Effector CD4-positive, alpha-beta T cell (primary cell): ENCODE measurements at places on chromosomes 3 and 15.

DNA sequence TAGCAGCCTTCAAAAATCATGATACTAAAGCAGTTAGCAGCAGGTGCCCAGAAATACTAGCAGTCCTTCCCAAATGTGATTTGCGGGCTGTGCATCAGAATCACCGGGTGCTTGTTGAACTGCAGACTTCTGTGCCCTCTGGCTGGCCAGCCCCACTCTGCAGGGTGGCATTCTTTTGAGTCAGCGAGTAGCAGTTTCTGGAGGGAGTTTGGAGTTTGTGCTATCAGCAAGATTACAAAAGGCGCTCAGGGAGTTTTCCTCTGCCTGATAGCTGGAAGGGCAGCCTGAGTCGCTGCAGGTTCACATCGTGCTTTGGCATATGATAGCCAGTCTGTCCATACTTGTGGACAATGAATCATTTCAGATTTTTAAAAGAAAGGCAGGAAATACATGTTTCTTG, 57.6 kb downstream of the CLDN11 start:
- DNase-seq = no peak

DNA sequence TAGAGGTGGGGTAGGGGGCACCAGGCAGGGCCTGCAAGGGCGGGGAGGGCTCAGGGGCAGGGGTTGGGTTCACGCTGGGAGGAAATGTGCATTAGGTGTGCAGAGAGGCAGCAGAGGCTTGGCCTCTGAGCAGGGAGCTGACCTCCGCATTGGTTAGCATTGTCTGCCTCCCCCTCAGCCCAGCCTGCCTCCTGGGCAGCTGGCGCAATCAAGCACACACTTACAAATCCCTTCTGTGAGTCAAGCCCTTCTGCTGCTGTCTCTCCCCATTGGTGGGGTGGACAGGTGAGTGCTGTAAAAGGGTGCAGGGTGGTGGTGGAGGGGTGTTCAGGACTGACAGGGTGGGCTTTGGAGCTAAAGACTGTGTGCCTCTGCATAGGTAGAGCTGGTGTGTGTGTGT, 9.3 kb downstream of the LOXL1 start:
- DNase-seq = no peak

GRCh38 chr3:182792901-182793662, at the start of gene ATP11B:
Gene ATP11B (plus strand): TSS chr3:182793504. CDS start chr3:182793760, 256 bp downstream.
- peak; percentile 75 for DNase-seq

- no peak for DNase-seq
These were observed 6.6 kb upstream of the MNS1 start for GRCh38 chr15:56471440-56472069.

GRCh38 chr3:167936019-167936418, 159.7 kb downstream of the GOLIM4 start:
- DNase-seq = no peak

- no peak for DNase-seq
These were observed 10.0 kb downstream of the WNT7A start for GRCh38 chr3:13869761-13870343.

DNA sequence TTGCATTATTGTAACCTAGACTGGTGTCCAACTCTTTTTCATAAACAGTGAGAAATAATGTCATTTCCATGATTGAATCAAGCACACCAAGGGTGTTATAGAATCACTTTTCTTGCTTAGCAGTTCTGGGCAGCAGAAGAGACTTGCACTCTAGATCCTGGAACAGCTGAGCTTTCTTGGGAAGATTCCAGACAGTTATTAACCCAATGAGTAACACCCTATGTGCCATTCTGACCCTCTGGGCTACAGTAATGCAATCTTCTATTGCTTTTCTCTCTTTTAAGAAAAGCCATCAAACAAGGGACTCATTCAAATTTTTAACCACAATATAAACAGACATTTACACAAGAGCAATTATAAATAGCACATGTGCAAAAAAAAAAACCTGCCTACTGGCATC, 39.3 kb upstream of the USP3 start:
- DNase-seq = no peak

GRCh38 chr15:72358650-72359171, 17.1 kb downstream of the HEXA start:
- DNase-seq = no peak

GRCh38 chr3:66490214-66490613, 10.6 kb downstream of the LRIG1 start:
- DNase-seq = no peak

DNA sequence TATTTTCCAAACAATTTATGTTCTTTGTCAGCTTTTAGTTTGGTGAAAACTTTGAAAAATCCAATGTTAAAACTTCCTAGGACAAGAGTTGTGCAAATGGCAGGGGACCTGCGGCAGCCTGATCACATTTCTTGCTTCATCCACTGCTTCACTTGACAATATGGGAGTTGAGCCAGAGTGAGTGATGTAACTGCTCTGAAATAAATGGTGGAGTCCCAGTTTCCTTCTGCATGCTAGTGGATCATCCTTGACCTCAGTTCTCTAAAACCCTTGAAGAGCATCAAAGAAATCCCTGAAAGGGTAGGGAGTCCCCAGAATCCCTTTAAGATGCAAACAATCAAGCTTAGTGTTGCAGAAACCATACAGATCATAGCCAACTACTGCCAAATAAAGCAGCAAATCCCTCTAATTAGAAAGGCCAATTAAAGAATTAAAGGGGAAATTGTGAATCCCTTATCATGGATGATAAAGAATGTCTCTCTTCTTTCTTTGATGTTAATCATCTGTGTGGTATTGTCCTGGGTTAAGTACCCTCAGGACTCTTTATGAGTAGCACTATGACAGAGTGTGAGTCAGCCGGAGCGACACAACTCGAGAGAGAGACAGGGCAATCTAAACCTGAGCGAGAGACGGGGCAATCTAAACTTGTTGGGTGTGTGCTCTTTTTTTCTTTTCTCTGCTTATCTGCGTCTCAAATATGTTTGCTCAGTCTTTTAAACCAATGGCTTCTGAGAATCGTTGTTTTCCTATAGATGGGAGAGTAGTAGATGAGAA, 41.8 kb upstream of the GAP43 start:
- DNase-seq = no peak

- DNase-seq = no peak
These were observed 1.2 kb upstream of the LRRC15 start for GRCh38 chr3:194370753-194371152.

- no peak for DNase-seq
These were observed 242.5 kb upstream of the TBL1XR1 start for GRCh38 chr3:177439694-177440269.

- DNase-seq = no peak
These were observed 13.1 kb downstream of the RLBP1 start for GRCh38 chr15:89208256-89208655.

DNA sequence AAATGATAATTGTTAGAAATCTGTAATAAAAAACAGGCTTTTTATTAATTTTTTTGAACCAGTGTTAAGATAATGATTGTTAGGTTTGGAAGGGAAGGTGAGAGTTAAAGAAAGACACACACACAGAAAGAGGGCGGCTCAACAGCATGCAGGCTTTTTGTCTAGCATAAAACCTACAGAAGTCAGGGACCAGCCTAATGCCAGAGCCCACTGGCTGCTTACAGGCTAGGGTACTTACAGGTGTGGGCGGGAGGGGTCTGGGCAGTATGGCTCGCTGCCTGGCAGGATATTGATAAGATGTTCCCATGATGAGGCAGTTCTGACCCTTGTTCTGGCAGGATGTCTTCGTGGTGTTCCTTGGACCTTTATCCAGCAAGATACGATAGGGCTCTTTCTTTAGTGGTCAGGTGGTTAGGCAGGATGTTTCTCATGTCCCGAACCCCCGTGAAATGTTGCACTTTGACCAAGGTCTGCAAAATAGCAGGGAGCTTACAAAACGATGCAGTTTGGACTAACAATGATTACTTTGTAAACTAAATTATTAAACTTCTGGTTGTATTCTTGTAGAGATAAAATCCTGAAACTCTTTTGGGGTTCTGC, 84.7 kb downstream of the DCUN1D1 start:
- DNase-seq = no peak

DNA sequence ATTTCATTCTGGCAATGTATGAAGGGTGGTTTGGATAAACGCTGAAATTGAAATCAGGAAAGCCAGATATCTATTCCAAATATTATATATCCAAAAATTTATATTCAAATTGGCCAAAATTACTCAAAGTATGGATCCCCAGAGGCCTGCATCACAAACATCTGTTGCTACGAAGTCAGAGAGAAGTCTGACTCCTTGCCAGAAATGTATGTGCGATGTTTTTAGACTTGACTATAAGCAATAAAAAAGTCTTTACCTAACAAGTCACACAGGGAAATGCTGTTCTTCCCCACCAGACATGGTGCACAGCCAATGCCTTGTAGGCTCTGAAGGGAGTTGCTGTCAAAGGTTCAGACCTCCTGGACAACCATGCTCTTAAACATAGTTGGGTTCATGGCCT, 533.1 kb downstream of the OTOL1 start:
- no peak for DNase-seq
